ENCODE measurements at places on chromosomes 2 and 18. TPM values are rescaled to one million over a fixed set of nuclear protein-coding genes. Genes with fewer than 3 reads are reported as not detected.

The CD302 gene
- 36.7 TPM for total RNA-seq

The SLC39A10 gene
- 12.6 TPM for total RNA-seq

- no peaks in the 10 kb centered on the region for H3K36me3 ChIP-seq
- no peaks in the 10 kb centered on the region for H3K27me3 ChIP-seq
- no peak overlapping the region for H3K4me3 ChIP-seq
- H3K27ac ChIP-seq = no peak overlapping the region
- DNase-seq = no peak
Measured at GRCh38 chr2:122100756-122101155, 345.3 kb downstream of the TSN start.

DNA sequence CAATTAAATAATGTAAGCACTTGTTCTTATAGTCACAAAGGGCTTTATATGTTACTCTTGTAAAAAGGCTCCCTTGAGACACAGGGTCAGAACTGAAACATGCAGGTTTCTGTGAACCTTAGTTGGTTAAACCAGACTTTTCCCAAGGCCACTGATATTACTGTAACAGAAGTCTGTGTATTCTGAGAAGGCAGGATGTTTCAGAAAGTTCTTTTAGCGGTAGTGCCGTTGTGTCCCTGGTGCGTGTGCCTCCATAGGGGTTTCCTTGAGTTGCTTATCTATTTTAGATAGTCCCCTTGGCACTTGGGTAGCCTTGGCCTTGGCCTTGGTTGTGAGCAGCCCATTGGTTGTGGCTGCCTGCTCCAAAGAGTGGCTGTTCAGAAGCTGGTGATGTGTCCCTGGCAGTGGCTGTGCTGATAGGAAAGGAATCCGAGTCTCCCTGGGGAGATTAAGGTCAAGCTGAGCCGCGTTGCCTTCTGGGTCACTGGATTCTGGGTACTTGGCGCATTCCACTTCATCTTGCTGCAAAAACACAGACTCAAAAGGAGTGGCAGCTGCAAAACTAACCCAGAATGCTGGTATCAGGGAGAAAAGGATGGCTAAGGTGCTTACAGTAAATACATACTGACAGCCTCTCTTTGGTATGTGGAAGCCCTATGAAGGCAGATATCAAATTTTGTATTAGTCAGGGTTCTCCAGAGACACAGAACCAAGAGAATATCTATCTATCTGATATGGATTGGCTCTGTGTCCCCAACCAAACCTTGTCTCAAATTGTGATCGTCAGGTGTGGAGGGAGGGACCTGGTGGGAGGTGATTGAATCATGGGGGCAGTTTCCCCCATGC lies 69.7 kb downstream of the FHOD3 start:
- H3K27ac ChIP-seq = no peak overlapping the region
- no peak for DNase-seq
- no peaks in the 10 kb centered on the region for H3K27me3 ChIP-seq
- no peak overlapping the region for H3K4me3 ChIP-seq

GRCh38 chr2:230942371-230942770 lies 17.3 kb upstream of the GPR55 start:
- no peaks in the 10 kb centered on the region for H3K27me3 ChIP-seq
- H3K4me1 ChIP-seq = peaks cover 5% of the 10 kb centered on the region
- no peak overlapping the region for H3K4me3 ChIP-seq
- no peaks in the 10 kb centered on the region for H3K36me3 ChIP-seq

DNA sequence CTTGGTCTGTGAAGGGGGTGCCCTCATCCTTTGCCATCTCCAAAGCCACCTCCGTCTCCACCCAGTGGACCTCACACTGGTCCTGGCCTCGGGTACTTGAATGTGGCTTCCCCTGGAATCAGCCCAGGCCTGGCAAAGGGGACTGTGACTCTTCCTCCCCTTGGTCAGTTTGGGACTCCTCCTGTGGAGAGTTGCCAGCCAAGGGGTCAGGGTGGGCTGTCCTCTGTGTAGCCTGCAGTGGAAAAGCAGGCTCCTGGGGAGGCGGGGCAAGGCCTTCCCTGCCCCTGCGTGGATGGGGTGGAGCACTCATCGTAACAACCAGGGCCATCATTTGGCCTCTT lies 59.8 kb downstream of the INHBB start:
- H3K27me3 ChIP-seq = no peaks in the 10 kb centered on the region
- H3K4me3 ChIP-seq = no peak overlapping the region
- no peak overlapping the region for H3K27ac ChIP-seq
- no peaks in the 10 kb centered on the region for H3K36me3 ChIP-seq

Measured in upper lobe of left lung (tissue), 6 donors.